ENCODE measurements at places on chromosomes 3 and 15.
A peak's percentile ranks its signal among the peaks of the same experiment; 100 is the strongest.

DNA sequence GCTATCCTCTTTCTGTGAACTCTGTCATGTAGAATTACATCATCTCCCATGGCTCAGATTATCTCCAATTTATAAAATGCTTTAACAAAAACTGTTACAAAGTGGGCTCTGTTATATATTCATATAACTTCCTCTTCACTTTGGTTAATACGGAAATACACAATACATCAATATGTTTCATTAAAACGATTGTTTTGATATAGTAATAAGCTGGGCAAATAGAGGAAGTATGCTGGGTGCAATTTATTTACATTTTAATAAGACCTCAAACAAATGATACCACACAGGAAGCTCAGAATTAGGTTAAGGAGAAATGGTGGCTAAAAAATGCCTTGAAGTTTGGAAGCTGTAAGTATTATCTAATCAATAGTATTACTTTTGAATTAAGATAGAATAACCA, 331.0 kb downstream of the ZBTB20 start:
- no peak for DNase-seq

GRCh38 chr3:58055314-58055713, 47.1 kb downstream of the FLNB start:
- DNase-seq = no peak

DNA sequence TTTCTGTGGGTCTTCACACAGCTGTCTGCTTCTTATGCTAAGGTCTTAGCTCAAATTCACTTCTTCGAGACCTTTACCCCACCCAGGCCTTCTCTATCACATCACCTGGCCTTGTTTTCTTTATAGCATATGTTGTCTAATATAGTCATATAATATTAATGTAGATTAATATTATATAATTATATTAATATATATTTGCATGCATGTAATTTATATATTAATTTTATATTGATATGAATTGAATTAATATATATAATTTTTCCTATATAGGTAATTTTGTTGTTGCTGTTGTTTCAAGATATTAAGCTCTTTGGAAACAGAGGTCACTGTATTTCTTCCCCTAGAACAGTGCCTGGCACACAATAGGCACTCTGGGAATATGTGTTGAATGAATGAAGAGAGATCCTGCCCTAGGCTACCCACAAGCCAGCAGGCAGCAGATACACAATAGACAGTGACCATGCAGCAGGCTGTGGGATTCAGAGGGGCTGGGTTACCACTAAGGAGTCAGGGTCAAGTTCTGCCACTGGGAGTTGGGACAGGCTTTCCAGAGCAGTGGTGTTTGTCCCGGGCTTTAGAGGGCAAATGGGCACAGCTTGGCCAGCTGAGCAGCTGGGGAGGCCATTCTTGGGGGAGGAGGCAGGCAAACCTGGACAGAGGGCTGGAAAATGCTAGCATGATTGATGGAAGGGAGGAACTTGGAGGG, 126.3 kb downstream of the DNAJB8 start:
- DNase-seq = no peak

DNA sequence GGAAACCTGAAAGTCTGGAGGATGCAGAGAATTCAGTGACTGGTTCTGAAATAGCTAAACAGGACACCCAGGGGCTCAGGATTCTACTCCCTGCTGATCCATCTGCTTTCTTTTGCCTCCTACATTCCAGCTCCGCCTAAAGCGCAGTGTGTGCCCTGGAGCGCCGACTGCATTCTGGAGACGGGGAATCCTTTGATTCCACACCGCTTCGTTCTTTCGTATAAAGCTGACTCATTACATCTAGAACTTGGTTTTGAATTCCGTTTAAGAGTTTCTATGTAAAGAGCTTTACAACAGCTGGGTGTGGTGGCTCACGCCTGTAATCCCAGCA, 61.8 kb downstream of the SENP2 start:
- no peak for DNase-seq

GRCh38 chr15:32844118-32844711, 126.4 kb downstream of the GREM1 start:
- peak; percentile 8 for DNase-seq

DNA sequence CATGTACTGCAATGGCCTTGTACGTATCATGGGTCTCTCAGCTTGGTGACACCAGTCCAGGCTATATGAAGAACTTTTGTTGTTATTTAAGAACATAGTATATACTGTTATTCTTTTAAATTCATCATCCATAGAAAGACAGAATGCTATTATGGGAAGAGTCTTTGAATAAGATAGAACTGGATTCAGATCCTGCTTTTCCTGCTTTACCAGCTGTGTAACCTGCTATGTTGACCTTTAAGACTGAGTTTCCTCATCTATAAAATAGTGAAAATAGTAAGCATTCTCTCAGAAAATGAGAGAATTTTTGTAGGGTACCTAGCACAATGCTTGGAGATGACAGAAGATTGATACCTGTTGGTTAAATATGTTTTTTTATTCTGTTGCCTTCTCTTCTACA, 204.1 kb upstream of the TBL1XR1 start:
- no peak for DNase-seq

GRCh38 chr15:58931987-58932588, 1.4 kb downstream of the SLTM start:
- peak; percentile 36 for DNase-seq

- no peak for DNase-seq
These were observed 139.1 kb downstream of the TLE3 start for GRCh38 chr15:69958496-69959084.

DNA sequence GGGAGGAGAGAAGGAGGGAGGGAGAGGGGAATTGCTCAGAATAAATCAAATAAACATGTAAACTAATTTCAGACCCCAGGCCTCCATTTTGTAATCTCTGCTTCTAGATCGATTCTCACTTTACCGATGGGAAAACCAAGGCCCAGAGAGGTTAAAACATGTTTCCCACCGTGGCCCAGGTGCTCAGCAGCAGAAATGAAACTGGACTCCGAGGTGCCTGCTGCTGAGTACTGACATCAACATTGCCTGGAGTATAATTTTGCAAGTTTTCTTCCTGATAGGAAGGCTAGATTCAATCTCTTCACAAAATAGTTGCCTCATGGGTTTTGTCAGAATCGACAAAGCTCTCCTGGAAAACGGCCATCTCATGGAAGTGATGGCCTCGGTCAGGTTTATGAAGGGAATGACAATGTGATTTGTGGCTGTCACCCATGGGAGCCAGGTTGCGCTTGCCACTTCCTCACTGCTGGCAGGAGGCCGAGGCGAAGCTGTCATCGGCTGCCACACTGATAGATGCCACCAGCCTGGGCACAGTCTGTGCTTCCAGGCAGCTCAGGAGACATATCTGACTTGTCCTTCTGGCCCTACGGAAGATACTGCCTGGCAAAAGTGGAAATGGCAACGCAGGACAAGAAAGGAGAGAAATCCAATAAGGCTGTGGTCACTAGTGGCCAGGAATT, 133.1 kb upstream of the LRRN1 start:
- no peak for DNase-seq

DNA sequence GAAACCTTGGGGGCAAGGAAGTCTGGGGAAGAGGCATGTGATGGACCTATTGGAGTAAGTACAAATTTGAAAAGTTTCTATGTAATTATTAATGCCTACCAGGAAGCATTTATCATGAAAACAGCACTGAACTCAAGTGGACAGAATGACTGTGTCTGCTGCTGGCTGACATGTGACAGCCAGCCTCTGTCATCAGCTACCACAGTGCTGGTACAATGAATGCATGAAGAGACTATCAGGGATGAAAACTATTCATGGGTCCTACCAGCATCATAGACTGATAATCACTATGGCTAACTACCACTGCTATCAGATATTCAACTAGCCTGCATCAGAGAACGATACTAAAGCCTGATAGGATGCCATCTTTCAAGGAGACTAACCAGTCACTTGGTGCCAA, 193.5 kb downstream of the RAP2B start:
- DNase-seq = no peak

- peak; percentile 31 for DNase-seq
These were observed 136.5 kb downstream of the ZNF609 start for GRCh38 chr15:64596701-64597476.

- peak; percentile 59 for DNase-seq
These were observed 33.1 kb downstream of the RAB11A start for GRCh38 chr15:65902373-65902772.

GRCh38 chr3:55489798-55490132, 2.7 kb upstream of the WNT5A start:
- DNase-seq = no peak

GRCh38 chr3:133973249-133973980, 56.3 kb downstream of the SLCO2A1 start:
- DNase-seq = no peak

GRCh38 chr3:134937256-134938028, 142.4 kb downstream of the EPHB1 start:
- DNase-seq = no peak

- no peak for DNase-seq
These were observed 73.9 kb downstream of the PEX5L start for GRCh38 chr3:179962629-179963387.

DNA sequence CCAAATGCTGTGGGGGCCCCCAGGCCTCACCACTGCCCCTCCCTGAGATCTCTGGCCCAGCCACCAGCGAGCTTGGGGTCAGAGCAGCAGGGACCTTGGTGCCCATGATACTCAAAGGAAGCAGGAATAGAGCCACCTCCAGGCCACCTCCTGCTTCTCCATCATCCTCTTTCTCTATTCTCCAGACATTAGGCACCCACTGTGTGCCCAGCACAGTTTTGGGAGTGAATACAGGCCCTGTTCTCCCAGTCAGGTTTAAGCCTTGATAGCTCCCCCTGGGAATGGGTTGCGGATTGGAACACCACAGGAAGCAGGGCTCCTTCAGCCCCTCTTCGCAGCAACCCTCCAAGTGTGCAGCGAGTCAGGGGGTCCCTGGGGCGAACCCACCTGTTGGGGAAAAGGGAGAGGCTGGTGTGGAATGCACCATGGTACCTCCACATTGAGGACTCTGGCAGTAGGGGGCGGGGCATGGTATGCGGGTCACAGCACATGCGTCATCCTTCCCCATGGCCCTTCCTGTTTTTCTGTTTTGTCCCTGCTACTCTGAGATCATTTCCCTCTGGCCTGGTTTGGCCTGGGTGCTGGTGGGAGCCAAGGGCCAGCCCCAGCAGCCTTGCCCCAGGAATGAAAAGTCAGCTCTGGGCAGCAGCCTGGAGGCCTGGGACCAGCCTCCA, 14.2 kb upstream of the SEMA3B start:
- DNase-seq = no peak

GRCh38 chr15:71276336-71276665, 161.0 kb downstream of the THSD4 start:
- DNase-seq = no peak

GRCh38 chr3:158354713-158355112, 216.3 kb upstream of the MLF1 start:
- no peak for DNase-seq

DNA sequence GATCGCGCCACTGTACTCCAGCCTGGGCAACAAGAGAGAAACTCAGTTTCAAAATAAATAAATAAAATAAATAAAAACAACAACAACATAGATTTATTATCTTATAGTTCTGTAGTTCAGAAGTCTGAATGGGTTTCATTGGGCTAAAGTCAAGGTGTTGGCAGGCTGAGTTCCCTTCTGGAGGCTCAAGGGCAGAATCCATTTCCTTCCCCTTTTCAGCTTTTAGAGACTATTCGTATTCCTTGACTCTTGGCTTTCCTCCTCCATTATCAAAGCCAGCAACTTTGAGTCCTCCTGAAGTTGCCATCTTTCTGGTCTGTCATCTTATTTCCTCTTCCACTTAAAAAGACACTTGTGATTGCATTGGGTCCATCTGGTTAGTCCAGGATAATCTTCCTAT, 12.1 kb downstream of the BLM start:
- DNase-seq = no peak

GRCh38 chr3:123335007-123335670, 113.8 kb downstream of the ADCY5 start:
- DNase-seq = peak; percentile 38

DNA sequence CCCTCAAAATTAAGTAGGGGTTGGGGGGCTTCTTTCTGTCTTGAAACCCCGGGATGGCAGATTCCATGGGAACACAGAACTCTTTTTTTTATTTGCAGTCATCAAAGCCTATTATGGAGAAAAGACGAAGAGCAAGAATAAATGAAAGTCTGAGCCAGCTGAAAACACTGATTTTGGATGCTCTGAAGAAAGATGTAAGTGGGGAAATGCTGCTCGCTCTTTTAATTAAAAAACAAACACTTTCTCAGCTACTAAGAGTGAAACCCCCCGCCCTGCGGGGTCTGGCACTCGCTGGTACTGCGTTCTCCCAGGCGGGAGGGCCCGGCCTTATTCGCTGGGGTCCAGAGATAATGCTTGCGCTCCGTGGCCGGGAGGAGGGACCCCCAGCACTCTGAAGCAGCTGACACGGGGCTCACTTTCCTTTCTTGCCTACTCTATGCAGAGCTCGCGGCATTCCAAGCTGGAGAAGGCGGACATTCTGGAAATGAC, 615 bp downstream of the HES1 start:
- no peak for DNase-seq

DNA sequence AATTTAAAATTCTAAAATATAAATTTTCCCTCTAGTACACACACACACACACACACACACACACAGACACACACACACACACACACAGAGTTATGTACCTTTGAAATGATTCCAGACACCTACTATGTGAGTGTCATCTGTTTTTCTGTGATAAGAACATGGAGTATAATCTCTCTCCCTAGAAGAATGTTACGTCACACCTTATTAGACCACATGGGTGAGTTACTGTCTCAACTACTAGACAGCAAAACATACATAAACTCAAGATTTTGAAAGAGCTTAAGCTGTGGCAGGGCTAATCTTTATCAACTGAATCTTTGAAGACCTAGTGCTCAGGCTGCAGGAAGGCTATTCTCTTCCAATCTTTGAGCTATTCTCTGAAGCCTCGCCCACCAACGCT, 385.9 kb upstream of the BCHE start:
- no peak for DNase-seq

DNA sequence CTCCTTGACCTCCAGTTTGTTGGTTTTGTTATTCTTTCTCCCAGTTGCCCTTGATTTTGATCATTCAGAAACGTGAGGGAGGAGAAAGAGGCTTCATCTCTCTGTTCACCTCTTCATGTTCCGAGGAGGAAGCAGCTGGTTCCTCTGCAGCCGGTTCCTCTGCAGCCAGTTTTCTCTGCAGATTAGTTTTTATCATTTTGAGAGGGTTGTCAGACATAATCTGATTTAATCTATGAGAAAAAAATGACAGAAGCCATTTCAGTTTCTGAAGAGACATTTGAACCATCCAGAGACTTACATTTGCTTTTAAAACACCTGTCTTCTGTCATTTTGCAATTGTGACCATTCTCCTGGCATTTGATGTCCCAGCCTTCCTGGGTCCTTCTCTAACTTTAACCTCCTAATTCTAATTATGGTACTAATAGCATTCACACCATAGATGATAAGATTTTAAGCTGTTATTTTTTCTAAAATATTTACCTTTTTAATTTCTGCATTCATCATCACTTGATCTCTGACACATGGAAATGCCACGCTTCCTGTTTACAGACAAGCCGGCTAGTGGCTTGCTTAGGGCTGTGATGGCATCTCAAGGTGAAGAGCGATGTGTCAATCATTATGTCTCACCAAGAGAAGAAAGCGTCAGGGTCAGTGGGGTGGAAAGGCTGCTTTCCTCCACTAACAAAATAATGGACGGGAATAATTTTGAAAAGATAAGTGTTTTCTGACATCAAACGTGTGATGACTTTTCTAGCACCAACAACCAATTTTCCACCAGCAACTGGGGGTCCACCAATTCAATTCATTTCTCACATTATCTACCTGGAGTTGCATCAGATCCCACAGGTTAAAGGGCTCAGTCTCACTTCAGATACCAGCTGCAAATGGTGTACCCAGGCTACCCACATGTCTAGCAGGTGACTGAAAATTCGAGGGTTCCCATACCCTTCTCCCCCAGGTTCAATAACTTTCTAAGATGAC, 76.4 kb downstream of the CHRNA7 start:
- DNase-seq = no peak

Measured in GM19239 (cell line).